Progenitor cell of endocrine pancreas (in vitro differentiated cells): ENCODE measurements at places on chromosomes 11 and 22. TPM values are rescaled to one million over a fixed set of nuclear protein-coding genes. Genes with fewer than 3 reads are reported as not detected.
A peak's percentile ranks its signal among the peaks of the same experiment; 100 is the strongest.

C11orf87 gene
- 1.4 and 2.0 TPM in 2 replicates for total RNA-seq

TSSK2 gene
- not detected in 2 replicates for total RNA-seq

OR52A1 gene
- not detected in 2 replicates for total RNA-seq

MUC5AC gene
- 0.02 TPM in 1 of 2 replicates, not detected in the other for total RNA-seq

DNA sequence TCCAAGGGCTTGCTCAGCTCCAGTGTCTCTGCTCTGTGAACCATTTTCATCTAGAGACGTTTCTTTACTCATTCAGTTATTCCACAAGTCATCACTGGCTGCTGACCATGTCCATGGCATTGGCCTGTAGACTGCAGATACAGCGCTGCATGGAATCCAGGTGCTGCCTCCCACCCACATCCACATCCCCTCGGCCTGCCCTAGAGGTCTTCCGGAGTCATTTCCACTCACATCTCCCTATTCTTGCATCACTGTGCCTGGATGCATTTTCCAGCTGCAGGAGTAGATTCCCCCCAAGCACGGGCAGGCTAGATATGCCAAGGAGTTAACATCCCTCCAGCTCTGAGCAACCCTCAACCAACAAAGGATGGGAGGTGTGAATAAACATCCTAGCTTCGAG is 68.9 kb downstream of the CHST1 start:
- peaks cover 23% of the 10 kb centered on the region for H3K27me3 ChIP-seq
- H3K4me1 ChIP-seq, result no peaks in the 10 kb centered on the region
- H3K4me3 ChIP-seq, result no peak overlapping the region
- no peak for DNase-seq

DNA sequence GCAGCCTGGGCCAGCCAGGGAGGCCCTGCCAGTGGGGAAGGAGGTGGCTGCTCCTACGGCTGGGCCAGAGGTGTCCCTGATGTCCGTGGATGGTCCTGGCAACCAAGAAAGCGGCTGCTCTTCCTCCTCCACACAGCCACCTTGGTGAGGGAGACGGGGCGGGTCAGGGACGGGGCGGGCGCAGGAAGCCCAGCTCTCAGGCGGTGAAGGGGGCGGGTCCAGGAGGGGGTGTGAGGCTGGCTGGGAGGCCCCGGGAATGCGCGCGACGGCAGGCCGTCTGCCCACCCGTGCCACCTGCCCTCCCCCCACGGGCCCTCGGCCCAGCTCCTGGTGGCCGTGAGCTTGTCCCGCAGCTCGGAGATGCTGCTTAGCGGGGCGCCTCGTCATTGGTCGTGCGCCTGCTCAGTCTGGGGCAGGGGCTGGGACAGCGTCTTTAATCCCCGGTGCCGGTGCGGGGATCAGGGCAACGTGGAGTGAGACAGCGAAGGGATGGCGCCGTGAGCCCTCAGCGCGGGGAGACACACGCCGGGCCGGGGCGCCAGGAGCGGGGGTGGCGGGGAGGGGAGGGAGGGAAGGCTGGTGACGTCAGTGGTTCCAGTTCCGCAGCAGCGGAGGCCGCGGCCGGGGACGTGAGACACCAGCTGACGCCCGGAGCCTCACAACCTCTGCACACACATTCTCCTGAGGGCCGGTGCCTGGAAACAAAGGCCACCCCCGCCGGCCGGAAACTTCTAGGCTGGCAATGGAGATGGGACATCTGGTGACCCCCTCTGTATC is 6.7 kb upstream of the BRSK2 start:
- DNase-seq, result peak; percentile 43
- peaks cover 9% of the 10 kb centered on the region for H3K4me1 ChIP-seq
- H3K36me3 ChIP-seq, result no peaks in the 10 kb centered on the region
- H3K27ac ChIP-seq, result peak overlapping the region; percentile 91

- peaks cover 9% of the 10 kb centered on the region for H3K4me1 ChIP-seq
- H3K4me3 ChIP-seq, result peak overlapping the region; percentile 92
- H3K27ac ChIP-seq, result peak overlapping the region; percentile 97
- peaks cover 2% of the 10 kb centered on the region for H3K27me3 ChIP-seq
- DNase-seq, result no peak
These were observed 565 bp downstream of the NUCB2 start for GRCh38 chr11:17277024-17277584.

- H3K4me3 ChIP-seq, result peak overlapping the region; percentile 77
- no peak for DNase-seq
- H3K27ac ChIP-seq, result no peak overlapping the region
- H3K27me3 ChIP-seq, result peaks cover 4% of the 10 kb centered on the region
- H3K4me1 ChIP-seq, result peaks cover 8% of the 10 kb centered on the region
These were observed 1.8 kb upstream of the CDPF1 start for GRCh38 chr22:46251816-46252380.

GRCh38 chr22:44423556-44424358 is 74.3 kb downstream of the RTL6 start:
- H3K36me3 ChIP-seq, result peaks cover 2% of the 10 kb centered on the region
- no peak overlapping the region for H3K27ac ChIP-seq
- DNase-seq, result no peak
- peaks cover 3% of the 10 kb centered on the region for H3K27me3 ChIP-seq
- no peak overlapping the region for H3K4me3 ChIP-seq
- peaks cover 12% of the 10 kb centered on the region for H3K4me1 ChIP-seq

DNA sequence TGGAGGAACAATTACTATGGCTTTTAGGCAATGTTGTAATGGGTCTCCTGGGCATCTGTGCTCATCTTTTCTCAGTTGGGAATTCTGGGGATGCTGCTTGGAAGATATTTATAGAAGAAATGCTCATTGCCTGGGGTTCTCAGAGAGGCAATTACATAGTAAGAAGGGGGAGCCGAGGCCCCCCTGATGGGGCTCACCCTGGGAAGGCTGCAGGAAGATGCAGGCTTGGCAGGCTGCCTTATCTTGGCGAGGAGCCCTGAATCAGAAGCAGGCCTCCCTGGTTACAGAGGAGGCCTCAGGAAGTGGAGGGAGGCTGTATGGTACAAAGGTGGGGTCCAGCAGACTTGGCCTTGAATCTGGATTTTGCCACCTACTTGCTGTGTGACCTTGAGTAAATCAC is 60.6 kb upstream of the CRYBB3 start:
- no peak overlapping the region for H3K4me3 ChIP-seq
- H3K27me3 ChIP-seq, result no peaks in the 10 kb centered on the region
- peaks cover 8% of the 10 kb centered on the region for H3K36me3 ChIP-seq
- no peak for DNase-seq
- H3K4me1 ChIP-seq, result peaks cover 23% of the 10 kb centered on the region

DNA sequence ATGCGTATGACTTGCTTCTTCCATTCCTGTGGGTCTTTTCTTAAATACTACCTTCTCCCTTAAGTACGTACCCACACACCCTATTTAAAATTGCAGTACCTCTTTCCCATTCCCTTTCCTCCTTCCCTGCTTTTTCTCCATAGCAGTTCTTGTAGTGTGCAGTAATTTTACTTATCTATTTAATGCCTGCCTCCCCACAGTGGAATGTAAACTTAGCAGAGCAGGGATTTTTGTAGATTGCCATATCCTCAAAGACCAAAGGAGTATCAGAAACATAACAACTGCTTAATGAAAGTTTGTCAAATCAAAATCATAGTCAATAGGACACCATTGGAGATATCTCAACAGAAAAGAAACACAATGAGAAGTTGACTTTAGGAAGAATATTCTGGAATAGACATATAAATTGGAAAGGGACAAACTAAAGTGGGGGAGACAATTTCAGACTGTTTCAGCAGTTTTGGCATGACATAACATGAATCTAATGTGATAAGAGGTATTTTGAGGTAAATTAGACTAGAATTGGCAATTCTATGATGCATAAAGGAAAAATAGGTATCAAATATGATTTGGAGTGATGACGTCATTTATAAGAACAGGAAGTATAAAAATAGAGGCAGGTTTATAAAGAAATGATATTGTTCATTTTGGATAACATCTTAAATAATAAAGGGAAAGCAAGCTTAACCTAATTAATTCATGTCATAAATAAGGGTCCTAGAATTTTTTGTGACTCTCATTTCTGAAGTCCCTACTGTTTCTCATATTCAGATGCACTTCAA is 188.4 kb downstream of the SOX6 start:
- H3K36me3 ChIP-seq, result no peaks in the 10 kb centered on the region
- no peak overlapping the region for H3K27ac ChIP-seq
- peaks cover 13% of the 10 kb centered on the region for H3K4me1 ChIP-seq
- DNase-seq, result no peak
- no peaks in the 10 kb centered on the region for H3K27me3 ChIP-seq

GRCh38 chr11:125264100-125265022 is 99.8 kb downstream of the PKNOX2 start:
- H3K4me1 ChIP-seq, result peaks cover 37% of the 10 kb centered on the region
- H3K4me3 ChIP-seq, result no peak overlapping the region
- no peaks in the 10 kb centered on the region for H3K27me3 ChIP-seq
- DNase-seq, result no peak

DNA sequence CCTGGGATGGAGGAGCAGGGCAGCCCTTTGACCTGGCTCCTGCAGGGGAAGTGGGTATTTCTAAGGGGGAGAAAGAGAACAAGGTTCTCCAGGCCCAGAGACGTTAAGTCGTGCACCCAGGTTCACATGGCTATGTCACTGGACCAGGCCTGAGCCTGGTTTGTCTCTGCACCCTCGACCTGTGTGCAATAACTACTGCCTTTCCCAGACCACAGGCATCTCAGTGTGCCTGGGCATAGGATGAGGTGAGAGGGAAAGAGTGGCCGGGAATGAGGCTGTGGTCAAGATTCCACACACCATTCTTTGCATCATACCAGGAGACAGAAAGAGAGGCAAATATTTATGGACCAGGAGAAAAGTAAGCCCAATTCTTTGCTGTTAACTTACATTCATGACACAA is 66.8 kb downstream of the PRR5L start:
- H3K27me3 ChIP-seq, result peaks cover 47% of the 10 kb centered on the region
- H3K4me1 ChIP-seq, result peaks cover 16% of the 10 kb centered on the region
- no peak overlapping the region for H3K4me3 ChIP-seq
- no peaks in the 10 kb centered on the region for H3K36me3 ChIP-seq

- H3K27me3 ChIP-seq, result peaks cover 5% of the 10 kb centered on the region
- peak overlapping the region; percentile 98 for H3K27ac ChIP-seq
- peaks cover 21% of the 10 kb centered on the region for H3K4me1 ChIP-seq
- DNase-seq, result no peak
- peaks cover 10% of the 10 kb centered on the region for H3K36me3 ChIP-seq
These were observed 1.2 kb upstream of the CD59 start for GRCh38 chr11:33737362-33737821.

DNA sequence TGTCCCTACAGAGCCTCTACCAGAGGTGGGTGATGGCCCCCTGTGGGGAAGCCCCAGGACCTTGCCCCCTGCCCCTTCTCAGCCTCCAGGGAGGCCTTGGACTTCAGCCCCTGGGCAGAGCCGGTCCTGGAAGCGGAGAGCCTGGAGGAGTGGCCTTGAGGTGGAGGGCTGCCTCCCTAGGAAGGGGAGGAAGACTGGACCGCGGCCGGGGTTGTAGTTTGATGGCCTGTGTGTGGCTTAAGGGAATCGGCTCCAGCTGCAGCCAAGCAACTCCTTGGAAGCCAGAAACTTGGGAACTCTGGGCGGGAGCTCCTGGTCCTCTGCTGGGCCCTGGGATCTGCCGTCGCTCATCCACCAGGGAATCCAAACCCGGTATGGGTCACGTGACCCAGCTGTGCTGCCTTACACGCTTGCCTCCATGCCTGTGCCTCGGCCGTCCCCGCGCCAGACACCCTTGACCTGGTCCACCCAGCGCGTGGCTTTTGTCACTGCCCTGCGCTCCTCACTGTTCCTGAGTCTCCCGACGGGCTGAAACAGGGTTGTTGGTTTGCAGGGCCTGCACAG is 23.5 kb upstream of the ARHGAP8 start:
- H3K27me3 ChIP-seq, result no peaks in the 10 kb centered on the region
- no peak overlapping the region for H3K27ac ChIP-seq
- peaks cover 2% of the 10 kb centered on the region for H3K4me1 ChIP-seq
- no peak overlapping the region for H3K4me3 ChIP-seq

DNA sequence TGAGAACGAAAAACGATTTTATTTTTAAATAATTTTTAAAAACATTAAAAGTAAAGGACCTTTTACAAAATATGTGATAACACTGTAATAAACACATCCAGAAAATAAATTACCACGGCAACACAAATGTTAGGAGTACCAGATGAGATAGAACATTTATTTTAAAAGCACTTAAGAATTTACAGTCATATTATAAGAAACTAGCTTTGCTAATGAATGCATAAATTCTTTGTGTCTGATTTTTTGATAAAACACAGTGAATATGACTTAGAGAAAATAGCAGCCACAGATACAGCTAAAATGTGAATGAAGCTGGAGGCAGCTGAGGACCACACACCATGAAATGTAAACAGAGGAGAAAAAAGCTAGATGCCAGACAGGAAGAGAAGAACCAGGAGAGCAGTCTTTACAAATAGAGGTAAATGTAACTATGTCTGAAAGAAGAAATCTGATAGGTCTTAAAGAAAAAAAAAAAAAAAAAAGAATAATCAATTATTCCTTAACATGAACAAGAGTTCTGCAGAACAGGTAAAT is 14.6 kb downstream of the CCDC34 start:
- peaks cover 15% of the 10 kb centered on the region for H3K36me3 ChIP-seq
- no peak overlapping the region for H3K4me3 ChIP-seq
- no peaks in the 10 kb centered on the region for H3K27me3 ChIP-seq
- H3K27ac ChIP-seq, result peak overlapping the region; percentile 12
- peaks cover 33% of the 10 kb centered on the region for H3K4me1 ChIP-seq

- no peak for DNase-seq
- no peaks in the 10 kb centered on the region for H3K36me3 ChIP-seq
- H3K27ac ChIP-seq, result no peak overlapping the region
- H3K4me1 ChIP-seq, result no peaks in the 10 kb centered on the region
These were observed 10.8 kb downstream of the OR51B6 start for GRCh38 chr11:5362017-5362625.

GRCh38 chr11:68011051-68011943 is 1.2 kb downstream of the ALDH3B1 start:
- H3K27me3 ChIP-seq, result peaks cover 5% of the 10 kb centered on the region
- H3K36me3 ChIP-seq, result no peaks in the 10 kb centered on the region
- H3K4me1 ChIP-seq, result peaks cover 8% of the 10 kb centered on the region
- no peak overlapping the region for H3K27ac ChIP-seq
- no peak for DNase-seq
- no peak overlapping the region for H3K4me3 ChIP-seq

DNA sequence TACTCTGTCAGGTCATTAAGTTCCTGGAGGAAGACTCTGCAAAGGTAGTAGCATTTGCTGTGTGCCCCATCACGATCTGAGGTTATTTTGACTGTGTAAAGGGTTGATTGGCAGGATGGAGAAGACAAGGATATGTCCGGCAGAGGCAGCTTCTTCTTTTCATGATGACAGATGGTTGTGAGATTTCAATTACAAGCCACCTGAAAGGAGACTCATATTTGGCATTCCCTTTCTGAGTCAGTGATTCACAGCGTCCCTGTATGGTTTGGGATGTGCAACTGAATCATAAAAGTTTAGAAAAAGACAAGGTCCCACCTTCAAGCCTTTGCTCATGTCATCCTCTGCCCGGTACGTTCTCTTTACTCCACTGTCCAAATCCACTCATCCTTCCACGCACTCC is 113.4 kb downstream of the MTNR1B start:
- DNase-seq, result no peak
- peaks cover under 1% of the 10 kb centered on the region for H3K27me3 ChIP-seq
- no peaks in the 10 kb centered on the region for H3K4me1 ChIP-seq
- no peaks in the 10 kb centered on the region for H3K36me3 ChIP-seq
- H3K27ac ChIP-seq, result no peak overlapping the region
- no peak overlapping the region for H3K4me3 ChIP-seq

DNA sequence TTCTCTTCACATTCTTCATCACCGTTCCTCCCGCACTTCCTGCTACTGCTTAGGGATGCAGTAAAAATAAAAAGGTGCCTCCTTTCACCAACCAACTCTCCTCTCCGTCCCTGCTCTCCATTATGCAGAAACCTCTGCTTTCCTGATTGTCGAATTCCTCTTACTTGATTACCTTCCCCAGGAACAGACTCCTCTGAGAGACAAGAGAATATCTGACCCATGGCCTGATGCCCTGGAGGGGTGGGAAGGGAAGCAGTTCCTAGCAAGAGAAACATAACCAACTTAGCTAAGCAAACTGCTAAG is 80.9 kb downstream of the TRIM29 start:
- peaks cover 35% of the 10 kb centered on the region for H3K27me3 ChIP-seq
- no peaks in the 10 kb centered on the region for H3K36me3 ChIP-seq
- no peak overlapping the region for H3K27ac ChIP-seq
- no peaks in the 10 kb centered on the region for H3K4me1 ChIP-seq
